EL (cell line): ENCODE measurements at places on chromosomes 12 and 14.

DNA sequence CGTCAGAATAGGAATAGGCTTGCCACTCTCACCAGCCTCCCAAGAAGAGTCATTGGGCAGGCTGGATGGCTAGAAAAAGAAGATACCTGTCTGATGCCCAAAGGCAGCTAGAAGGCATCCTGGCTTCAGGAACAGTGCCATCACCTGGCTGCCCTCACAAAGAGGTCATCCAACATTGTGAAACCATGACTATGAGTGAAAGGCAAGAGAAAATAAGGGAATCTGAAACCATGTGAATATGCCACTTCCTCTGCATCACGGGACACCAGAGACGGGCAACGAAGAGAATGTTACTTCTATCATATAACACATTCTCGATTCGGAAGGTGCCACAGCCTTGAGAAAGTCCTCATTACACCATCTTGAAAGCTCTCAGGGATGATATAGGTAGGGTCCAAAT lies 182.0 kb downstream of the DAD1 start:
- DNase-seq, result no peak

- no peak for DNase-seq
These were observed 2.8 kb downstream of the TESPA1 start for GRCh38 chr12:54981796-54982195.

- DNase-seq, result no peak
These were observed 82.4 kb downstream of the SCAF11 start for GRCh38 chr12:45907955-45908354.

- peak; percentile 91 for DNase-seq
These were observed 874 bp downstream of the ISCU start for GRCh38 chr12:108563136-108563803.

DNA sequence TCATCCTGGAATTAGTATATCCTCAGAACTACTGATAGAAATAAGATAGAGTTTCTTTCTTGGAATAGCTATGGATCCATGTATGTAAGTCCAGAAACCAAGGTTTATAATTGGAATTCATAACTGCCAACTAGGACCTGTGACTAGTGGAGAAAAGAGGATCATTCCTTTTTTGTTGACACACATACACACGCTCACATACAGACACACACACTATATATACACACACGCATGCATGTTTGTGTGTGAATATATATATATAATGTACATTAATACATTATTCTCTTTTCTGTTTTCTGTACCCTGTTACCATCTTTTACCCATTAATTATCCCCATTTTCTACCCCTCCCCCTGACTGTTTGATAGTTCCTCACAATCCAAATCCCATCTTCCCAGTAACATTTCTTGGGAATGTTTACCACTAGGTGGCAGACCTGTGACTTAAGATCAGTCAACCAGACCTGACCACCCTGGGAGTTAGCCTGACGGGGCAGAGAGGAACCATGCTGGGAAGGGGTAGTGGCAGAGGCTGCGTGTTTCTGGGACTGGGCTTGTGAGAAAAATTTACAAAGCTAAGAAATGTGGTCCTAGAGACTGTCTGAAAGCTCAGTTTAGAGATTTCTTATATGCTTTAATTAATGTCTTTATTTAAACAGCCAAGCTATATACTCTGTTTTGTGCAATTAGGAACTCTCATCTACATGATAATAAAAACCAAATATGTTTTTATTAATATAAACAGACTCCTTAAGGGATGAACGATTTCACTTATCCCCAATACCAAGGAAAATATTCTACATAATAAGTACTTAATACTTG lies 308.0 kb downstream of the PPFIA2 start:
- peak; percentile 54 for DNase-seq

DNA sequence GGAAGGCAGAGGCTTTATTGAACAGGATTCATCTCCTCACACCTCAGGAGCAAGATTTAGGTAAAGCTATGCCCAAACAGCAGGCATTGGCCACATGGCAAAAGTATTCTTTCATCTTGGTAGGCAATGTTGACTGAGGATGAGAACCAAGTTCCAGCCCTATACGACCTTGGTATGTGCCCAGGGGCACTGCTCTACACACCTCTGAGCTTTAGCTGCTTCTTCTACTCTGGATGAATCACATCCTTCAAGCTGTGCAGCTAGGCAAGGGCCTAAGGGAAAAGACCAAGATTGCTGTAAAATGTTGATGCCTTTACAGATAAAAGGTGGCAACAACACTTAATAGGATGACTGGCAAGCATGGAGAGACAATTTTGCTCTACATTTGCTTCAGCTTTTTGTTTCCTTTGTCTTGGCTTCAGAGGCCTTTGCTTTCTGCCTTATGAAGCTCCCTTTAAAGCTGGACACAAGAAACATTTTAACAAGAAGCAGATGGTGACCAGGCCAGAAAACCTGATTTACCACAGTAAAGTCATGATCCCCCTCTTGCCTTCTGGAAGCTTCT lies 183.3 kb upstream of the KITLG start:
- DNase-seq, result peak; percentile 57

DNA sequence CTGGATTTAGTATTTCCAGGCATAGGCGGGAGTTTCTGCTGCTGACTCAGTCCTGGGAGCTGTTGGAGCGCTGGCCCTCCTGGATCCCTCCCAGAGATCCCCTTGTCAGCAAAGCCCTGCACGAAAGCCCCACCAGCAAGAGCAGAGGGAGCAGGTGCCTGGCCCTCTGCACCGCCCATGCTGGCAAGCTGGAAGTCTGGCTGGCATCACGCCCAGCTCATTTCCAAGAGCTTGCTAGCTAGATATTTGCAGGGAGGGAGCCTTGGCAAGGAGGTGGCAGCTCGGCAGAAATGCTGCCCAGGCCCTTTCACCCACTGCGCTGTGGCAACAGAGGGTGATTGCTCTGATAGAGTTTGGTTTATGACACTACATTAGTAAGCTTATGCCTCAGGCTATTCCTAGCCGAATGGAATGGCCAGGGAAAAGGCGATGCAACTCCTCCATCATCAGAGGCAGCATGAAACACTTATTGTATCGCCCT lies 193.9 kb downstream of the EMP1 start:
- peak; percentile 78 for DNase-seq

GRCh38 chr12:112107306-112108201 lies 1.0 kb downstream of the NAA25 start:
- peak; percentile 28 for DNase-seq

GRCh38 chr14:77659831-77660230 lies 43.4 kb upstream of the SPTLC2 start:
- DNase-seq, result no peak

DNA sequence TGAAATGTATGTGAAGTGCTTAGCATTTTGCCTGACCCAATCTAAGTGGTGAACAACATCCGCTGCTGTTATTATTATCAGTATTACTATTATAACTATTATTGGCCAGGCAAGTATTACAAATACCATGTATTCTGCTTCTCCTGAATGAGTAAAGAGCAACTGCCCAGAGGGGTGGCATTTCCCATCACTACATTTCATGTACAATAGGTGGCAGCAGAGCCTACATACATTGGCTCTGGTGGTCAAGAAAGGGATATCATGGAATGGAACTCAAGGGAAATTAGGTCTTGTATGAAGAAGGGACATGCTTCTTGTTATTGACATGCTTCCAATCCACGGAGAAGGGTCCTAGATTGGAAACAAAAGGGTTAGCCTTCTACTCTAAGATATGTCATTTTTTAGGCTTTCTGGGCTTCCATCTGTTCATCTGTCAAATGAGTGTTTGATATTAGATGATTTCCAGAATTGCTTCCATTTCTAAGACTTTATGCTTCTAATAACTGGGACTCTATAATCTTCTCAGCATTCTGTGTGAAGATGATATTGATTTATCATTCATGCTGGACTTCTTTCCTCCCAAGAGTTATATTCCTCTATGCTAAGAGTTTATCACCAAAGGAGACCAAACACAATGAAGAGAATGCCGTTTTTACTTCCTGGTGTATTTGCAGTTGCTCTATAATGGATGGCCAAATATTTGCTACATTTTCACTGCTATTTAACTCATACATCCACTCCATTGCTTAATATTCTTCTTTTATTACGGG lies 239.1 kb downstream of the SSPN start:
- DNase-seq, result peak; percentile 63

DNA sequence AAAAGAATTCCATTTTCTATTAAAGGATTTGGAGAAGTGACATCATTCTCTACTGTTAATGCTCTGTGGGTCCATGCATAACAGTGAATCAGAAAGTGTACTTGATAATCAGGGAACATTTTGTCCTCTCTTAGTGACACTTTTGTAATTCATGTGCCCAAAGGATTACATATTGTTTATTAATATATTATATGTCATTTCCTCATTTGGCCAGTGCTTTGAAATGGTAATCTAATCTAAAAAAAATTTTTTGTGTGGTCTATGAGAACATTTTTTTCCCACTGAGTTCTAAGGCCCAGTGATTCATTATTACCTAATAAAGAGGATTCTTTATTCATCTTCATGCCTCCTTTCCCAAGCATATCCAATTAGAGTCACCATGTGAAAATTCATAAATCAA lies 79.7 kb upstream of the MYF6 start:
- peak; percentile 78 for DNase-seq
